ENCODE measurements at places on chromosomes 5 and 9.

GRCh38 chr5:32202394-32202793, 28.3 kb upstream of the GOLPH3 start:
- no peak for DNase-seq

DNA sequence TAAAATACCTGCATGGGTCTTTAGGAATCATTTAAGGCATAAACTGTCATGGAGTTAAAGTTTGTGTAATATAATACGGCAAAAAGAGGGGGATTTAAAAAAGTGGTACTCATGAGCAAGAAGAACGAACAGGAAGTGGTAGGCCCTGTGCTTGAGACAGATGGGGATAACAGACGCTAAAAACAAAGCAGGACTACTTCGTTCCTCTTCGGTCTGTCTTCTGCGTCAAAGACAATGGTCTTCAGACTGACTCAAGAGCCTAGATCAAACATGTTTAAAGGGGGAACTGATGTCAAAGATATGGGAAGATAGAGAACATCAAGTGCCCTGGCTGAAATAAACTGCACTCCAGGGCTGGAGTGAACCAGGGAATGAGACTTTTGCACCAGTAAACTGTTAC, 59.8 kb upstream of the RFX3 start:
- no peak for DNase-seq

DNA sequence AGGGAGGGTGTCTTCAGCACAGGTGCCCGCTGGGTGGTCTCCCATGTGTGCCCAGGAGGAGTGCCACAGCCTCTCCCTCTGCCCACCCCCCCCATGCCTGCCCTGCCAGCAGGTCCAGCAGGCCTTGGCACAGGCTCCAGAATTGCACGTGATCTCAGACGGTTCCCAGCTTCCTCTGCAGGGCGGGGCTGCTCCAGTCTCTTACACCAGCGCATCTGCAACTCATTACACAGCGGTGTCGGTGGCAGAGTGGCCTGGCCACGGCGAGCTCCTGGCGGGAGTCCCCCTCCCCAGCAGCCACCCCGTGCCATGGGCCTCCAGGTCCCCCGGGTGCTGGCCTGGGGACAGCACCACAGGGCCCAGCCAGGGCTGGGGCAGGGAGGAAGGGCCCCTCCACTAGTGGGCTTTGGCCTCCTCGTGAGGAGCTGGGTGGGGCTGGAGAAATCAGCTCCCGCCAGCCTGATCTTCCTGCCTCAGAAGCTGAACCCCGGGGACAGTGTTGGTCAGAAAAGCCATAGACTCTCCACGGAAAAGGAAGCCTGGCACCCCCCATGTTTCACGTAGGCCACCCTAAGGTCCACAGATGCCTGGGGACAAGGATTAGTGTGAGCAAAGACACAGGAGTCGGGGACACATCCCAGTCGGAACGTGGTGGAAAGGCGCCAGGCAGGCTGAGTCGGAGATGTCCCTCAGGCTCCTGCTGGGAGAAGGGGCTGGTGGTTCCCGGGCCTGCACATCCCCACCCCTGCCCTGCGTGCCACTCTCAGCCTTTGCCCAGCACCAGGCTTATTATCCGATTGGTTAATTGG, 40.2 kb downstream of the RXRA start:
- DNase-seq, result no peak

DNA sequence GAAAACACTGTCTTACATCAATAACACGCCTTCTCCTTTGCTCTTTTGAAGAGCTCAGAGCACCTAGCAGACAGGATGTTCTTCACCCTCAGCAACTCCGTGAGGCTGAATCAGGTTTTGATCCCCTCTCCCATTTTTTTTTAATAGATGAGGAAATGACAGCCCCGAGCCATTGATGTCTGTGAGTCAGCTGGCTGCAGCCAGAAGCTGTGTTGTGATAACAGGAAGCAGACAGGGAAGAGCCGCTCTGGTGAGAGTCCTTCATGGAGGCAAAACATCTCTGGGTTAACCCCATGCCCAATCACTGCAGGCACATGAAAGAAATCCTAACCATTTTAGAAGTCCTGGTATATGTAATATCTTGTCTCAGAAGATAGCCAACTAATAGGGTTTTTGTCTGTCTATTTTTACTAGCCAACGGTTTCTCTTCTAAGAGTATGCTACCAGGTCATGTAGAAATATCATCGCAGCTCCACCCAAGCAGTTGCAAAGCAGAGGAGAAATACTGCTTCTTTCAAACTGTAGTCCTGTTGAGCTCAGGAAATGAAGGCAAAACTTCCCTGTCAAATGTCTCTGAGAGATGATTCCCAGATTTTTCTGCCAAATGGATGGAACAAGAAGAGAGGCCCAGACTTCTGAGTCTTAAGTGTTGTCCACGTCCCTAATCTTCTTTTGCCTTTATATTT, 568.9 kb downstream of the CCDC171 start:
- DNase-seq, result no peak

DNA sequence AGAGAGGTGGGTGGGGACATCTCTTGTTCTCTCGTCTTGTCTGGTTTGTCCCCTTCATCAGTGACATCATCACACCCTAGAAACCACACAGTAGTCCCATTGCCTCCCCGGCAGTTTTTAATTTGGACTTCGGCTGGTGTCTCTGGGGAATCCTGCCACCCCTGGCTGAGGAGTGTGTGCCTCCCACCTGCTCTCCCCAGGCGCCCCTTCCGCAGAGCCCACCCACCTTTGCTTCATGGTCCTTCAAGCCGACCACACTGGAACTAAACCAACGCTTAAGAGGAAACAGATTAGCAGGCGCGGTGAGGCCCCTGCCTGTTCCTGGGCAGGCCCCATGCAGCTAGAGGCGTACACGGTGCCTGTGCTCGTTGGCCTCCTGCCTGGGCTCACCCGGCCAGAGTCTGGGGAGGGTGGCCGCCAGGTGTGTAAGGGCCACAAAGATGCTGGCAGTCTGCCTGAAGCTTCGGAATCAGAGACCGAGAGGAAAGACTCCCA, 107.6 kb upstream of the SPRY4 start:
- DNase-seq, result no peak

GRCh38 chr9:131237931-131238401, 38.3 kb downstream of the FAM78A start:
- DNase-seq, result peak; percentile 89

GRCh38 chr9:105426657-105427056, 21.2 kb upstream of the FSD1L start:
- no peak for DNase-seq

- DNase-seq, result no peak
Measured at GRCh38 chr5:157971571-157972216, 112.7 kb upstream of the CLINT1 start.

DNA sequence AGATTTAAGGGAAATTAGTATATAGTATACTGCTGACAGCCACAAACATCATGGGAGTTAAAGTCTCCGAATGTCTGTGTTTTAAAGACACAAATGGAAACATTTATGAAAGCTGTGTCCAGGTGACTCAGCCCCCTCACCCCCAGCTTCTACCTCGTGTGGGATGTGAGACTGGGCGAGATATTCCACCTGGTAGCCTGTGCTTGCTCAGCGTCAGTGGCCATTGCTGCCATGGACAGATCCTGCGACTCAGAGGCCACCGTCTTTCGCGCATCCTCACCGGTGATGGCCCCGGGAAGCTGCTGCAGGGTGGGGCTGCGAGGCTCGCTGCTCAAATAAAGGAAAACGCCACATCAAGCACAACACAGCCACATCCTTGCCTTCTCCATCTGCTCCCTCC, 31.2 kb upstream of the EXOC3 start:
- DNase-seq, result no peak

DNA sequence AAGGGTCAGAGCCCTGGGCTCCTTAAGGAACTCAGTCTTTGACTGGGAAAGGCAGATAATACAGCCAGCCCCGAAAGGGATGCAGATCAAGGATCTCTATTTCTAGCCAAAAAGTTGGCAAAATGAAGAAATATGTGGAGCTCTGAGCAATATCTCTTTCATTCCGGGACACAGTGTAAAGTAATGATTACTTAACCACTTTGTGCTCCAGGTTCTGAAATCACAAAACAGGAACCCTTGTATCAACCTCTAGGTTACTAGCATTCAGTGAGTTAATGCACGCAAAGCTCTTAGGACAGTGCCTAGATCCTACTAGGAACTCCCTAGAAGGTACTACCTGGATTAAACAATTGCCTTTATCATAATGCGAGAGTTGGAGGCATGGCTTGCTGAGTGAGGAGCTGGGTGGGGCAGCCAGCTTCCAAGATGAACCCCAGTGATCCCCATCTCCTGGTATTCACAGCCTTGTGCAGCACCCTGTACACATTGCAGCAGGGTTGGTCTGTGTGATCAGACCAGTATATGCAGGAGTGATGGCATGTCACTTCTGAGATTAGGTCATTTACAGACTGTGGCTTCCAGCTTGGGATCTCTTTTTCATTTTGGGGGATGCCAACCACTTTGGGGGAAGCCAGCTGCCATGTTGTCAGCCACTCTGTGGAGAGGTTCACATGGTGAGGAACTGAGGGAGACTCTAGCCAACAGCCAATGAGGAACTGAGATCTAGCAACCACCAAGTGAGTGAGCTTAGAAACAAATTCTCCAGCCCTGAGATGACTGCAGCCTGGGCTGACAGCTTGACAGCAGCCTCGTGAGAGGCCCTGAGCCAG, 103.1 kb upstream of the SLC44A1 start:
- no peak for DNase-seq

GRCh38 chr5:151208481-151208914, 15.4 kb downstream of the CCDC69 start:
- no peak for DNase-seq

- DNase-seq, result peak; percentile 50
Measured at GRCh38 chr5:923281-923873, 30.7 kb downstream of the TRIP13 start.

DNA sequence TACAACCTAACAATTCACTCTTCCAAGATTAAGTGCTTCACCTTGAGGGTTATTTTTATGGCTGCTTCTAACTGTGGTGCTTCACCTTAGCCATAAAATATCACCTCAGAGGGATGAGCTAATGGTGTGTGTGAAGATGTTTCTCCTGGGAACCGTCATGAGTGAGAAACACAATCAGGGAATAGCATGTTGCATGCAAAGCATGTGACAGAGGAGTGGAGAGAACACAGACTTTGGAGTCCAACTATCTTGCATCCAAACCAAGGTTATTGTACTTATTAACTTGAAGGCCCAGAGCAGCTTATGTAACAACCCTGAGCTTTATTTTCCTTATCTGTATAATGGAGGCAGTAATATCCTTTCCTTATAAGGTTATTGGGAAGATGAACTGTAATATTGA, 1089.0 kb upstream of the DMAC1 start:
- DNase-seq, result no peak

DNA sequence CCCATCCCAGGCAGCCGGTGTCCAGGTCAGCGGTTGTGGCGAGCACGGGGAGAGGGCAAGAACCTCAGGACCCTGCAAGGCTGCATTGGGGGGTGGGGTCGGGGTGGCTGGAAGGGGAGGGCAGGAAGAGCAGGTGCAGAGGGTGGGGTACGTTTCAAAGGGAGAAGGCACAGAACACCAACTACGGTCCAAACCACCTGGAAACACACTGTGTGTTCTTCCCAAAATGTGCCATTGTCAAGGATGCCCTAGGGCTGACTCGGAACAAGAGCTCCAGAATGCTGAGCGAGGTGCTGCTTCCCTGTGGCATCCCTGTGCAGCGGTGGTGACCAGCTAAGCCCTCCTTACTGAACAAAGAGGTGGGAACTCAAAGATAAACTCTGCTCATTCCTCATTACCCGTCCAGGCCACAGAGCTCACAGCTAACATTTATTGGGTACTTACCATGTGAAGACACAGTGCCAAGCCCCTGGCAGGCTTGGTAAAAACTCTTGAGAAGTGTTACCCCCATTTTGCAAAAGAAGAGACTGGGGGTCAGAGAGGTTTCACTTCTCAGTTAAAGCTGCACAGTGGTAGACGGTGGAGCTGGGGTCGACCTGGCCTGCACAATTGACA, 153.8 kb downstream of the COL23A1 start:
- DNase-seq, result no peak

- no peak for DNase-seq
Measured at GRCh38 chr5:160064995-160065614, 54.1 kb downstream of the PWWP2A start.

- DNase-seq, result no peak
Measured at GRCh38 chr9:14515049-14515448, 178.2 kb downstream of the ZDHHC21 start.

DNA sequence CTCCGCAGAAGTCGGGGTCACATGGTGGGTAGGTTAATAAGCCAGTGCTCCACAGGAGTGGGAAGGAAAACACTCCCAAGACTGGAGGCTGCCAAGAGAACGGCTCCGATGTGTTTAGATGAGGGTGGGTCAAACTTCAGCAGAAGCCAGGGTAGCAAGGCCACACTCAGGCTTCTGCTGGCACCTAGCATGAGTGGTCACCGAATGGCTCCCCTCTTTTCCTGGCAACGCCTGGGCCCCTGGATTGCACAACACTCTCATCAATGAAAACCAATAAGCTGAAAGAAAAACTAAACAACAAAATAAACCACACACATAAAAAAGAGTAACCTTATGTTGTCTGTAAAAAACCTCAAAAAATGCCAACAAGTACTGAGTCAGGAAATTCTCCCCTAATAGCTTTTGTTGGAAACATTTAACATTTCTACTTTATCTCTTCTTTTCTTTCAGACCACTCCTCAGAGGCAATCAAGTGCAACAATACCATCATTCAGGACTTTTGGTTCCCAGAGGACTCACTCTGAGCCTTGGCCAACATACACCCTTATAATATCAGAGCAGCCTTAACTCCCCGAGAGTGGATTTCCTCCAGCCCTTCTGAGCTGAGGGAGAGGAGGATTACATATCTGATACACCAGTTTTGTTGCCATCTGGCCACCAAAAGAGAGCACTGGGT, 279.9 kb downstream of the ENC1 start:
- DNase-seq, result no peak

DNA sequence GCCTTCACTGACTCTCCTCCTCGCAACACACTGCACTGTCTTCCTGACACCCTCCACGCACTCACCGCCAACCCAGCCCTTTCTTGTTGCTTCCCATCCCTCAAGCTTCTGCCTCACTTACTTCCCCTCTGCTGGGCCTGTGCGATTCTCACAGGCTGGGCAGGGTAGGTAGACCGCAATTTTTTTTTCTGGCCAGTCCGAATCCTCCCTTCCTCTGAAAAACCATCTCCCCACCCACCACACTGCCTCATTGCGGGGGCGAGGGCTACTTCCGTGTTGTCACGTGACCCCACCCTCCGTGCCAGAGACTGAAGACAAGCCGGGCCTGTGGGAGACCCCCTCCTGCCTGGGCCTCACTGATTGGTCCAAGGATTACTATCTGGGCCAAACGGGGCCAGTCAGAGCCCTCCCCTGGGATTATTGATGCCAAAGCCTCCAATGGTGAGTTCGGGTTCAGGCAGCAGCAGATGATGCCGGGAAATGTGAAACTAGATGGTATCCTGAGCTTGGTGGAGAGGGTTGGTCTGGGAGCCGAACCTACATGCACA, 73.1 kb downstream of the STK10 start:
- DNase-seq, result peak; percentile 70

DNA sequence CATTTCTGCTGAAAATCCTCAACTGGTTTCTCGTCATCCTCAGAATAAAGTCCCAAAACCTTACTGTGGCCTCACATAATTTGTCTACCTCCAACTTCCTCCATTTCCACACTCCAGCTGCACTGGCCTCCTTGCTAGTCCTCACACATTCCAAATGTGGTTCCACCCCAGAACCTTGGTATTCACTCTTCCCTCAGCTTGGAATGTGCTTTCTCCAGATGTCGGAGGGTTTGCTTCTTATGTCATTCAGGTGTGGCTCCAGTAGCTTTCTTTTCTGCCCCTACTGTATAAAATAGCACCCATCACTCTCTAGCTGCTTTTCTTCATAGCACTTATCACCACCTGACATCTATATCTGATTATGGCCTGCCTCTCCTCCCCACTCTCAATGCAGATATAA, 102.5 kb upstream of the IFNK start:
- DNase-seq, result no peak

- DNase-seq, result no peak
Measured at GRCh38 chr5:97089149-97089801, 53.1 kb downstream of the LIX1 start.

All from CD4-positive, alpha-beta T cell treated with Interleukin-2 at 100 ng/mL for 4 hours (primary cell).